CD4-positive, CD25-positive, alpha-beta regulatory T cell (primary cell): ENCODE measurements at places on chromosomes 13 and 19. TPM values are rescaled to one million over a fixed set of nuclear protein-coding genes. Genes with fewer than 3 reads are reported as not detected.

DNA sequence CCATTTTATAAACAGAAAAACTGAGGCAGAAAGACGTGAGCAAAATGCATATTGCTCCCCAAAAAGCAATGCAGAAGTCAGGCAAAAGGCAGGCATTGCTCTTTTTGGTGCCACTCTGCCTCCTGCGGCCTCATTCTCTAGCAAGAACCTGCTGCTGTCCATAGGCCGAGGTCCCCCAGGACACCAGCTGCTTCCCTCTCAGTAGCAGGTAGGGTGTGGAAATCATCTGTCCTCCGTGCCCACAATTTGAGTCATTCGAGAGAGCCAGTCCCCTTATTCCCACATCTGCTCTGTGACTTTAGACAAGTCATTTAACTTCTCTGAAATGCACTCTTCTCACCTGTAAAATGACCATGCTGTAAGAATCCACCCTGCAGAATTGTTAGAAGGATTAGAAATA lies 50.0 kb downstream of the TNFRSF19 start:
- DNase-seq: no peak

Gene NUMBL
- total RNA-seq: 10.4 TPM

- no peak for DNase-seq
Observed at GRCh38 chr13:96381681-96382080, 291.8 kb downstream of the HS6ST3 start.

DNA sequence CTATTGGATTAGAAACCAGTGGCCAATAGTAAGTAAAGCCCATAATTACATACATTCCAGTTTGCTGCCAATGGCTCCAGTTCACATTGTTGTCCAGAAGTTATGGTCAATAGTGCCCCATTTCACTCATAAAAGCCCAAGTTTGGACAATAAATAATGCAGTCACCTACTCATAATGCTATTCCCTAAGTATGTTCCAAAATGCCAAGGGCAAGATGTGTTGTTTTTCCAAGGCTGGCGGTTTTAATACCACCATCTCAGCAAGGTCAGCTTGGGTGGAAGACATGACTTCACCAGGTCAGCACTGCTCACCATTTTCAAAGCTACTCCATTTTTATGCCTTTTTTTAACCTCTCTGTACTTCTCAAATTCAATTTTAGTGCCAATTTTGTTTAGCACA lies 32.7 kb downstream of the KCTD12 start:
- no peak for DNase-seq
